ENCODE measurements at places on chromosomes 12 and 14.

DNA sequence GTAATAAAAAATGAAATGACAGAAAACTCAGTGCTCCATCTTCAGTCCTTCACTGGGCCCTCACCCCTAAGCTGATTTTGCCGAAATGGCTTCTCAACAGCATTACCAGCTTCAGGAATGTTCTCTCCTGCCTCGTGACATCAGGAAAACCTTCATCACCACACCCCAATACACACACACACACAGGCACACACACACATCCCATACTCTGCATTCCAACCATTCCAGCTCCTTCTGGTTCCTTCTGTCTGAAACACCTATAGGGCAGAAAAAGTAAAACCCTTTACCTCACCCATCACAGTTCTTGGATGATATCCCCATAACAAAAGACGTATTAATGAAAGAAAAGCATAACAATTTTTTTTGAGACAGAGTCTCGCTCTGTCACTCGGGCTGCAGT lies 75.9 kb downstream of the CCDC60 start:
- DNase-seq, result no peak

- DNase-seq, result no peak
Measured at GRCh38 chr14:48417715-48418500, 742.5 kb upstream of the MDGA2 start.

DNA sequence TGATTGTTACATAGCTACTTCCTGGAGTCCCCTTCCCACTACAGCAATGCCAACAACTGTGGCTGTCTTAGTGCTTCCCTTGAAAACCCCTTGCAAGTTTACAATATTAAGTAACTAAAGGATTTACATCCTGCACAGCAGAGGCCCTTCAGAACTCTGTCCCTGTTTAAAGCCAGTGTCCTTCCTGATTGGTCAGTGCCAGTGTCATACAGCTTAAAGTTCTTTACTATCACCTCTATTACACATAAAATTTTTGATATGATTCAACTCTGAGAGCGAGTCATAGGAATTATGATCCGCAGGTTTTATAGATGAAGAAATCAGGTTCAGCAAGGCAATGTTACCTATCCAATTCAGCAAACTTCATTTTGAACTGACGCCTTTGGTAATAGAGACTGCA lies 91.4 kb upstream of the ALX1 start:
- no peak for DNase-seq

DNA sequence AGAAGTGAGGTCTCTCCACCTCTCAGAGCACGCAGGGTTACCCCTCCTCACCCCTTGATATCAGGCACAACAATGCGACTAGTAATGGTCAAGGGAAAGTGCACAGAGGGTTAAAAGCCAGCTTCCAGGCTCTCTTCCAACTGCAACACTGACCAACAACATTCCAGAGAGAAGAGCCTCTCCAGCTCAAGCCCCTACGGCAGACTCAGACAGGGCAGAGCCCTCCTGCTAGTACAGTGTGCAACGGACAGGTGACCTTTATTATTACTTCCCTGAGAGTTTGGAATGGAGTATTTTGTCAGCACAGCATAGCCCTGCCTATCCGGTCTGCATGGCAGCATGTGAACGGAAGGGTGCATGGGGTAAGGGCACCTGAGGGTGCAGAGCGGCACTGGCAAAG lies 73.0 kb downstream of the PTPN21 start:
- DNase-seq, result no peak

DNA sequence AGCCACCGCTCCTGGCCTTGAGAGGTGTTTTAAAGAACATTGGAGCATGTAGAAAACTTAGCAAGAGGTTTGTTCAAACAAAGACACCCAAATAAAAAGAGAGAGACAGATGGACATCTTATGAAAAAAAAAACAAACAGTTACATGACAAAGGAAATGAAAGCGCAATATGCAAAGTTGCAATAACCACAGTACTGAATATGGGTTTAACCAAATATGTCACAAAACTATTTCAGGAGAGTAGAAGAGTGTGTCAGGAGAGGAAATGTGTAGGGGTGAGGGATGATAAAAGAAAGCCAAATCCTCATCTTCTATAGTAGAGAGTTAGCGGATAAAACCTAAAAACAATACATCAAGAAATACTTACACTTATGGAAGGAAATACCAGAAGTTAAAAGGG lies 98.4 kb downstream of the GTF2A1 start:
- DNase-seq, result peak; percentile 63

DNA sequence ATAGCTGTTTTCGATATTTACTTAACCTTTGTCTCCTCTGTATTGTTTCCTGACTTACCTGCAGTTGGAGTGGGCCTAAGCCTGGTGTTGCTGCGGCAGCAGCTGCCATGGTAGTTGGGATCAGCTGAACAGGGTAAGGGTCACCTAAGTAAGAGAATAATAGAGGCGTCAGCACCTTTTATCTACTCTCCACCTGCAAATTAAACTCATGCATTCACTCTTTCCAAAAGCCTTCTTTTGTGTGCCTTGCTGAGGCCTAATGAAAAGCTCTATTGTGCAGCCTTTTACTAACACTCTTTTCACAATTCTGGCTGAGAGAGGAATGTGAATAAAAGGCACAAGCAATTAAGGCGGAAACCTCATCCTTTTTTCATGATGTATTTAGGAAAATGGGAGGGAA lies 308.7 kb downstream of the SOX5 start:
- no peak for DNase-seq

GRCh38 chr12:132432721-132433577 lies 57.0 kb upstream of the FBRSL1 start:
- DNase-seq, result no peak

- DNase-seq, result no peak
Measured at GRCh38 chr12:109167781-109168180, 51.4 kb downstream of the ACACB start.

DNA sequence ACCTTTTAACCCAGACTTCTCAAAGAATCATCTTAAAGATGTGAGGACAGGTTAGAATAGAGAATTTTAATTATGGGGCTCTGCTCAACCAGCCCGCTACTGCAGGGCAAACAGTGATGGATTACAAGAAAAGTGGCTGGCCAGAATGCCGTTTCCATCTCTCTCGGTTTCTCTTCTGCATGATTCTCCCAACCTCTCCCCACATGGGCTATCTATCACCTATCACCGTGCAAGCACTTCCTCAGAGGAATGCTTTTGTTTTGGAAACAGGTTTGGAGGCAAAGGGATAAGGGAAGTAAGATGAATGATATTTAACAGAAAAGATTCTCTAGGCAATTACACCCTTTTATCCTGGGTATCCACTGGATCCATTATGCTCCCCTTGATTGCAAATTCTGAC lies 37.4 kb upstream of the PHC1 start:
- no peak for DNase-seq

DNA sequence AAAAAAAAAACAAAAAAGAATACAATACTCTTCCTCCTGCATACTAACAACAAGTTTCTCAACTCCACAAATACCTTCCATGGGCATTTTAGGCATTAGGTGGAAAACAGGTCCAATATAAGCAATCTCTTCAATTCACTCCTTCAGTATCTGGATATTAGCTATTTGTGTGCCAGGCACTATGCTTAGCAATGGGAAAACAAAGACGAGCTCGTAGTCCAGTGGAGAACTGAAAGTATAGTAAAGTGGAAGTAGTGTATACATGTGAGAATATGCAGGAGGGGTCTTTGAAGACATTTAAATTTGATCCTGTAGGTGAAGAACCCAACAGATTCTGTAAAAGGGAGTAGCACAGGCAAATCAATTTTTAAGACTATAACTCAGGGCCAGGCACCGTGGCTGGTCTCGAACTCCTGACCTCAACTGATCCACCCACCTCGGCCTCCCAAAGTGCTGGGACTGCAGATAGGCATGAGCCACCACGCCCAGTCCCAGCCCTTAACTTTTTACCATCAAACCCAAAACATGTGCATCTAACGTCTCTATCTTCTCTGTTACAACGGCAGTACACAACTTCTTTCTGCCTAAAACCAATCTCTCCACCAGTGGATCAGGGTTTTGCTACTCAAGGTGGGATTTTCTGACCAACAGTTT lies 10.6 kb downstream of the HECTD1 start:
- DNase-seq, result no peak

DNA sequence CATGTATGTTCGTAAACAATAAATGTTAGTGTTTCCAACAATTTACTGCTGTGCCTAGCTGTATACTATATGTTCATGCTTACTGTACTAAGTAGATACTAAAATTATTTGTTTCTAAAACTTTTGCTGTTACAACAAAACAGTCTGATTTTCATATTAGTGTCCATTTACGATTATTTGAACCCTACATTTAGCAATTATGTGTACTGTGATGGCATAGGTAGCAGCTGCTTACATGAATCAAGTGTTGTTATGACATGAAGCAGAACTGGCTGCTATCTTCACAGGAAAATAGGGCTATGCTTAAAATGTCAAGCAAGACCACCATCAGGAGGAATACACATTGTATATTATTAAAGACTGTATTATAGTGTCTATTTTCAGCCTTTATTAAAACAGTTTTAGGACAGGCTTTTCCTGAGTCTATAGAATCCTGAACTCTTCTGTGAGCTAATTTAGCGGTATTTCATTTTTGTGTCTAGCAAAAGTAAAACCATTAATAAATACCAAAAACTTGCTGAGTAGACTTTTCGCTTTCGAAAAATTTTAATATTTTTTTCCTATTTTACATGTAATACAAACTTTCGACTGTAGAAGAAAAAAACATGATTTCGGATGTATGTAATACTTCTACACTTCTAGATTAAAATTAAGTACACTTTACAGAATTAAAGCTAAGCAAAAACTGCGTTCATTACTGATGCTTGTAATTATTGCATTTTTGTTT lies 1.1 kb upstream of the WDR89 start:
- no peak for DNase-seq

DNA sequence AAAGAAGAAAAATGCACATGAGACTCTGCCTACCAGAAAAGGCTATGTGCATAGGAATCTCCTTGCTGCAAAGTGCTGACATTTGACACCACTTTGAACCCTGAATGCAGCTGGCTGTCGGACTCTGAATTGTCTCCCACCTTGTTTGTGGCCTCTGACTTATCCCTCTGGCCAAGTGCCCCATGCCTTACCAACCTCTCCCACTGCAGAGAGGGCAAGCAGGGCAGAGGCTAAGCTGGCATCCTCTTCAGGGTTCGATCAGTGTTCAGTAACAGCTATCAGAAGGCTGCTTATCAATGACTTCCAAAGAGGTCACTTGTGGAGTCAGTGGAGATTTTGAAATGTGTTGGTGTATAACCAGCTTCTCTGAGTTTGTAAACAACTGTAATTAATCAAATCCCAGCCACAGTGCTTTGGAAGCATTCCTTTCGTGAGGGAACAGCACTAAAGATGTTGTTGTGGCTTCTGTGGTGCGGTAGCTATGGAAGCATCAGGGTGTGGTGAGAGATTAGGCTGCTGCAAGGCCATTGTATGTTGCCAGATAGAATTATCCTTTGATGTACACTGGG lies 22.6 kb upstream of the BMP4 start:
- no peak for DNase-seq

DNA sequence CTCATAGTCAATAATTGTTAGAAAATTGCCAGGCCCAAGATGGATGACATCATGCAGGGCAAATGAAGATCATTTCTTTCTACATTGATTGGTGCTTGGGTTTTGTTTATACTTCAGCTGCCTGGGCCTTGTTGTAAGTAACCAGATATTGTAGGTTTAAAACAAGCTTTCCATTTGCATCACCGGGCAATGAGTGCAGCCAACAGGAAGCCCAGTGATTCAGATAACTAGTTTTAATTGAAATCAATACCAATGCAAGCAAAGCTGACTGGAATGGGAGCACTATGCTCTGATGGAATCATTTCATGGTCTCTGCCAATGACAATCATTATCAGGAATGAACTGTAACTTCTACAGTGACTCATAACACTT lies 279.3 kb downstream of the DUSP6 start:
- DNase-seq, result no peak

DNA sequence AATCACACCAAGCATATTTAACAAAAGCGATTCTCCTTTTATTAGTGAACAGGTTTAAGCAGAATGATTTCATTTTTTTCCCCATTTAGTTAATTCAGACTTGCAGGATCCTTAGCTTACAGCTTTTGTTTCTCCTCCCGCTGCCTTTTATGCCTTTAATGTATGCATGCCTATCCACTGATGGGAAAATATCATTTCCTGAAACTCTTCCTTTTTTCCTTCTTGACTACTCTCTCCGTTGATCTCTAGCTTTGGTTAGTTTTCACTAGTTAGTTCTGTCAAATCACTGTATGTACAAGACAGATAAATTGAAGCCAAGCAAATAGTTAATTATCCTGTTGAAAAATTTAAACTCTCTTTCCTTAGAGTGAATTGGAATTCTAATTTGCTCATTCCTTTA lies 26.3 kb downstream of the NKX2-1 start:
- no peak for DNase-seq

DNA sequence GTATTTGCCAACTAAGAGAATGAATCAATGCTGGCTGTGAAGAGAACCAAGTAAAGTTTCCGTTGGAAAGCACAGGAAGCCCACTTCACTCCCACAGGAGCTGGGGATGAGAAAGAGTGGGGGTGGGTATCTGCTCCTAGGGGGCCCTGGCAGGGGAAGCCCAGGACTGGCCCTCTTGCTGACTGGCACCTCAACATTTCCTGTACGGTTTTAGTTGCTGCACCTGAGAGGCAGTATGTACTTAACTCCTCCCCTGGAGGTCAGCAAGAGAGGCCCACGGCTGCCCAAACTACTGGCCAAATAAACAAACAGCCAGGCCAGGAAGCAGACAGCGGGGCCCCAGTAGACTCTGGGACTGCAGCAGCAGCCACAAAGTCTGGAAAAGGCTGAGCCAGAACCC lies 33.8 kb upstream of the VWF start:
- no peak for DNase-seq

- no peak for DNase-seq
Measured at GRCh38 chr14:23773981-23774380, 137.8 kb downstream of the DHRS2 start.

- no peak for DNase-seq
Measured at GRCh38 chr12:2053691-2054090, 904 bp downstream of the CACNA1C start.

DNA sequence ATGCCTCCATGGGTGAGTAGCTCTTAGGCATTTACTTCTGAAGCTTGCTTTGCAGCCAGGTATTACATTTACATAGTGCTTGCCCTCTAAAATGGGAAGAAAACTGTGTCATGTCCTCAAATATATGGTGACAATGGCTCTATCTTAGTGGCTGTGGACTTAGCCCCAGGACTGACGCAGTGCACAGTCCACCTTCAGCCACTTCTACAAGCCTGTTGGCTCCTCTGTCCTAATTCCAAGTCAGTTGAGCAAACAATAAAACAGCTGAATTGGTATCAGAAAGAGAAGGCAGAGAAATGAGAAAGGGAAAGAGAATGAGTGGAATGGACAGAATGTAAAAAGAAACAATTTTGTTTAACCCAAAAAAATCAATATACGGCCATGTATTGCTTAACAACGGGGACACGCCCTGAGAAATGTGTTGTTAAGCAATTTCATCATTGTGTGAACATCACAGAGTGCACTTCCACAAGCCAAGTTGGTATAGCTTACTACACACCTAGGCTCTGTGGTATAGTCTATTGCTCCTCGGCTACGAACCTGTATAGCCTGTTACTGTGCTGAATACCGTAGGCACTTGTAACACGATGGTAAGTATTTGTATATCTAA lies 93.5 kb downstream of the GRIN2B start:
- no peak for DNase-seq

Measured in NAMALWA (cell line).